Activated T-cell treated with anti-CD3 and anti-CD28 coated beads for 24 hours (primary cell): ENCODE measurements at places on chromosomes 12 and 14.

- no peak for DNase-seq
These were observed 871.4 kb downstream of the C12orf50 start for GRCh38 chr12:87157791-87158190.

- no peak for DNase-seq
These were observed 95.8 kb upstream of the NCOR2 start for GRCh38 chr12:124663206-124663605.

DNA sequence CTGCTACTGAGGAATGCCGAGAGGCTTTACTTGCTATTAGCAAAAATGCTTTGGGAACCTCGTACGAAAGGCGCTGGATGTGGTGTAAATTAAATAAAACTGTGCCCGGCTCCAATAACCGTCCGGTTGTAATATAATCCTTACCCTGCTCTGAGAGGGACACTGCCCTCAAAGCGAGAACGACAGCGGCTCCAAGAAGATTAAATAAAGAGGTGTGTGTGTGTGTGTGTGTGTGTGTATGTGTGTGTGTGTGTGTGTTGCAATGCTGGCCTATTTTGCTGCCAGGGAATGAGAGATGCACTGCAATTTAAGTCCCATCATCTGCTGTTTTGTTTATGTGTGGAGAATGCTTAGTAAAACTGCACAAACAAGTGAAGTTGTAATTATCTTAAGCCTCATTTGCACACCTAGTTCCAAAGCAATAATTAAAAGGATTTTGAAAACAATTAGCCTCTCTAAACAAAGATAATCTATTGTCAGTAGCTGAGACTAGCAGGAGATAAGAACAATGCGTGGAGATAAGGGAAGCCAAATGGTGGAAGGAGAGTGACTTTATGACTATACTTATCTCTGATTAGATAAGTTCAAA is 1.2 kb upstream of the SIX1 start:
- no peak for DNase-seq

DNA sequence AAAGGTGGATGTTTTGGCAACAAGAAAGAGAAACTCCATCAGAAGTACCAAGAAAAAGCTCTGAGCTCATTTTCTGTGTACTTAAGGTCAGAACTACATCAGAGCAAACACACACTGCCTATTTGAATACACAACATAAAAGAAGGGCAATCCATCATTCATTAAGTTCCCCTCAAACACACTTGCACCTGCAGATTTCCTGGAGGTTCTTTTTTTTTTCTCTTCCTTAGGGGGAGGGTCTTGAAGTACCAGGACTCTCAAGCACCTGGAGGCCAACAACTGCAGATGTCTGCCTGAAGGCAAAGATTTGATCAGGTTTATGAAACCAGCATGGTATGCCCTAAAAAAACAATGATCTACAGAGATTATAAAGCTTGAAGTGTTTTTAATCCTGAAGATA is 26.1 kb upstream of the PTHLH start:
- DNase-seq = no peak

DNA sequence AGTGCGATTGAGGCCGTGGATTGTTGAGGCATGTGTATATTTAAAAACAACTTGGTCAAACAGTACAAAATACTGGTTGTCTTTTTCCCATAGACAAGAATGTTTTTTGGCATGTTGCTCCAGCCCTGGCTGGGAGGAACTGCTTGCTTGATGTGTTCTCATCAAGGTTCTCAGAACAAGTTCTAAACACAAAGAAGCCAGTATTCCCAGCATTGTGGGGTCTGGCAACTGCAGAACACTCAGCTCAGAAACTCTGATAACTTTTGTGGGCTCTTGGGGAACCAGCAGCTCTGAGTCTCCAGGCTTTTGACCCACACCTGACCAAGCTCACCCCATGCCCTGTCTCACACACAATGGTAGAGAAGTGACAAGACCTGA is 27.1 kb upstream of the DICER1 start:
- DNase-seq = no peak

GRCh38 chr14:103103461-103104388 is 9.2 kb downstream of the EXOC3L4 start:
- no peak for DNase-seq

- DNase-seq = no peak
These were observed 78.3 kb upstream of the SLC16A7 start for GRCh38 chr12:59517522-59517921.

GRCh38 chr14:75537071-75537470 is 14.8 kb downstream of the BATF start:
- DNase-seq = no peak

DNA sequence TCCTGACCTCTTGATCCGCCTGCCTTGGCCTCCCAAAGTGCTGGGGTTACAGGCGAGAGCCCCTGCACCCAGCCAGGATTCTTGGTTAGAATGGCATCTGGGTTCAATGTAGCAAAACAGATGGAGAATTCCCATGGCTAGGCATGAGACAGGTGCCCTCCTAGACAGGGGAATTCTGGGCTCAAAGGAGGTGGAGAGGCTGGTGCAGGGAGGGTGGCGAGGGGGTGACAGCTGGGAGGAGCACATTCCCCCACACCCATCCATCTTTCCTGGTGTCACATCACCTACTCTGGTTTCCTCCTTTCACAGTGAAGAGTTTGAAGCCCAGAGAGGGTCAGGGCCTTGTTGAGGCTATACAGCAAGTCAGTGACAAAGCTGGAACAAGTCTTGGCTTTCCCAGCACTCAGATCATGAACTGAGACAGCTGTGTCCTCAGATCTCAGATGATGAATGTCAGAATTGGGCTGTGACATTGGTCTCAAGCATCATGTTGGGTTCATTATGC is 2.8 kb downstream of the SERPINA1 start:
- no peak for DNase-seq
